ENCODE measurements at places on chromosomes 2 and 18.

DNA sequence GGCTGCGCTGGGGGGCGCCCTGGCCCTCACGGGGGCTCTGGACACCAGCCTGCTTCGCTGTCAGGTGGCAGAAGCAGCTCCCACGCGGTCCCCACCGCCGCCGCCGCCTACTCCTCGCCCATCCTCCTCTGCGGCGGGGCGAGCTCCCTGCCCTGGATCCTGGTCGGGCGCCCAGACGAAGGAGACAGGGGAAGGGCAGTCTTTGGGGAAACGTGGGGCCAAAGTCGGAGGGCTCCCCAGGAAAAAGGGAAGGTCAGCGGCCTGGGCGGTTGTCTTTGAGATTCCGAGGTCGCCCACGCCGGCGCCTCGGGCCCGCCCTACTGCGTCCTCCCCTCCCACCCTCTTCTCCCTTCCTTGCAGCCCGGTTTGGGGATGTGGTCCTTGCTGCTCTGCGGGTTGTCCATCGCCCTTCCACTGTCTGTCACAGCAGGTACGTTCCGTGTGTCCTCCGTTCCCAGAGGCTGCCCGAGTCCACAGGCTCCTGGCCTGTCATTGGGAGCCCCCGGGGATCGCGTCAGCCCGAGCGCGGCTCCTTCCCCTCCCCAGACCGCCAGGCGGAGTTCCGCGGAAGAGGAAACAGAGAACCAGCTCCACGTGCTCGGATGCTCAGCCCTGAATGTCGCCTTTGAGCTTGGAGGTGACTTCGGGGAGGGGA, 800 bp downstream of the IL1RL2 start:
- DNase-seq: peak; percentile 19

GRCh38 chr2:112630268-112630667, 15.5 kb upstream of the SLC20A1 start:
- no peak for DNase-seq

- DNase-seq: no peak
Measured at GRCh38 chr18:73235491-73235890, 367.7 kb upstream of the NETO1 start.

- no peak for DNase-seq
Measured at GRCh38 chr2:85800586-85800985, 46.8 kb downstream of the ATOH8 start.

DNA sequence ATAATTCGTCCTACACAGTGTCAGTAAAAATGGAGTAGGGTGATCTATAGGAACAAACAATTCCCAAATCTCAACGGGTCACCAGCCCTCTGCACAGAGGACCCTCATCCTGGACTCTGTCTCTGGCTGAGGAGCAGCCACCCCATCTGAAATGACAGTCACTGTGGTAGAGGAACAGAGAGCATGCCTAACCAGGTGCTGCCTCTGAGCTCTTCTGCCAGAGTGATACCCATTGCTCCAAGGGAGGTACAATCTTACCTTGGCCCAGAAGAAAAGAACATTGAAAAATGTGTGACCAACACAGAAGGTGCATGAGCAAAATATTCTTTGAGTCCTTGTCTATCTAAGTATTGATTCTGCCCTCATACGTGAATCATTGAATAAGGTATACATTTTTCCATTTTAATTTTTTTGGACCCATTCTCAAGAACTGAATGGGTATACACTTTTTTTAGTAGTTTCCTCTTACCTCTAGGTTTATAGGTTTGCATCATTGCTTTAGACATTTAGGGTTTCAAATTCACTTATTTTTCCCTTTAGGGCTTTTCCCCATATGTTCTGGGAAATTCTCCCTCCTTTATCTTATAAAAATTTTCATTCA, 8.7 kb downstream of the SP140 start:
- no peak for DNase-seq

DNA sequence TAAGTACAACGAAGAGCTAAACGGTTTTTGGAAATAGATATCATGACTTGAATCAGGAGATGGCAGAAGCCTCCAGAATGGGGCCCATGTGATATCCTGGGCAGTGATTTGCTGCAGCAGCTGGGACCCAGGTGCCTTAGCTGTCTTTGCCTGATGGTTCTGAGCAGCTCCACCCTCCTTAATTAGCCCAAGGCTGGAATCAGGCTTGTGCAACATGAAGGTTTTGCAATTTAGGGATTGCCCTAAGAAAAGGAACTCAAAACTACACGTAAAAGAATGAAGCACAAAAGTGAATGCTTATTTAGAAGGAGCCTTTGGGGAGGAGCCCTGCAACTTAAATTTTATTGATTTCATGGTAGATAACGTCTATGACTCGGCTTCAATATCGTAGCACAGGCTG, 17.3 kb upstream of the CNDP2 start:
- DNase-seq: no peak

- DNase-seq: no peak
Measured at GRCh38 chr2:224151161-224151560, 112.1 kb upstream of the SERPINE2 start.

DNA sequence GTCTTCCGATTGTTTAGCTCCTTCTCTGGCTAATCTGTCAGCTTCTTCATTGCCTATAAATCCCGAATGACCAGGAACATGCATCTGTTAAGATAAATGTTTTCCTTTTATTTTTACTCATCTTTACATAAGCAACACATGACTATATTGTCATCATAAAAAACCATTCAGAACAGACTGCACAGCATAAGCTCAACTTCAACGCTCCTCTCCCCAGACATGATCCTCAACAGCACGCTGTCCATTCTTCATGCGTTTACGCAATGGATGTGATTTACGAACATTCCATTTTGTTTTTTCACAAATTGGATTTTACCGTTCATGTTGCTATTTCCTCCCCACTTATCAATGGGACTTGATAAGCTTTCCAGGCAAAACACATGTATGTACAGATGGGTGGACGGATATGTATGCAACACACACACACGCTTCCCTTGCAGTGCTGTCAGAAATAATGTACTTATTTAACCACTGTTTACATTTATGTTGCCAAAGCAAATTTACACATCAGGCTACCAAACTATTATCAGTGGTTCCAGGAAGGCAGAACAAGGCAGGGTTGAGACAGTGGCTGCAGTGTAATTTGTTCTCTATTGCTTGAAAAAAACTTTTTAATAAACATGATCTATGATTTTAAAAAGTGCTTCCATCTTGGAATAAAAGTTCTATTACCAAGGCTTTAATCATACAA, 12.2 kb downstream of the RNASEH1 start:
- no peak for DNase-seq

GRCh38 chr2:124563426-124563825, 538.3 kb downstream of the CNTNAP5 start:
- no peak for DNase-seq

- no peak for DNase-seq
Measured at GRCh38 chr2:66362701-66363100, 72.2 kb upstream of the MEIS1 start.

DNA sequence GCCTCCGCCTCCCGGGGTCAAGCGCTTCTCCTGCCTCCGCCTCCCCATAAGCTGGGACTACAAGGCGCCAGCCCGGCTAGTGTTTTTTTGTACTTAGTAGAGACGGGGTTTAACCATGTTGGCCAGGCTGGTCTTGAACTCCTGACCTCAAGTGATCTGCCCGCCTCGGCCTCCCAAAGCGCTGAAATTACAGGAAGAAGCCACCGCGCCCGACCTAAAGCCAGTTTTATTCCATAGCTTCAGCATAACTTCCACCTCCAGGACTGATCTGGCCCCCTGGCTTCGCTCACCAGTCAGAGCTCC, 783 bp upstream of the TXNL4A start:
- no peak for DNase-seq

DNA sequence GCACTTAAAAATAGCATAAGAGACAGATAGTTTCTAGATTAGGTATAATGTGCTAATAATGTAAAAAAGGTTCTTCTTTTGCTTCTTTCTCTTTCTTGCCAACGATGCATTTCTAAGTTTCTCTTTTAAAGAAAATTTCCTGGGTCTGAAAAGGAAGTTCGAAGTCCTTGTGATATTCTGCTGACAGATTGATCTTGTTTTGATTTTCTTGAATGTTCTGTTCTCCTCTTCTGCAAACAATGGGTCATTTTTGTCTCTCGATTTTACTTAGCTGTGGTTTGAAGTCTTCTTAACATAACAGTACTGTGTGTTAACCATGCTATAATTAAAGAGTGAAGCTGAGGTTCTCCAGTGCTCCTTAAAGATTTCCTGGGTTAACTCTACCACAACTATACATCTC, 61.1 kb upstream of the ACYP2 start:
- no peak for DNase-seq

DNA sequence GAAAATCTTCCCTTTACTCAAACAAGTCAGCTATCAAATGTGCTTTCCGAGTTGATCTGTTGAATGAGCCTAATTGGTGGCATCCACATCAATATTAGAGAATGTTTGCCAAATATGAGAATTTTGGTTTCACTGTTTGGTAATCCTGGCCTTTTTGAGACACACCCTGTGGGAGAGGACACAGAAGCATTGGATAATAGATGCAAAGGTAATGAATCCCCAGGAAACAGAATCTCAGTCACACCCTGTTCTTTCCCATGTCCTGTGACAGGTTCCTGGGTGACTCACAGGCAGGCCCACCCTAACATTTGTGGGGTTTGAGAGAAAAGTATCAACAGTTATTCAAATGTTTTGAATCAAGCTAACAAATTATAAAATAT, 99.8 kb upstream of the PELI1 start:
- DNase-seq: no peak

DNA sequence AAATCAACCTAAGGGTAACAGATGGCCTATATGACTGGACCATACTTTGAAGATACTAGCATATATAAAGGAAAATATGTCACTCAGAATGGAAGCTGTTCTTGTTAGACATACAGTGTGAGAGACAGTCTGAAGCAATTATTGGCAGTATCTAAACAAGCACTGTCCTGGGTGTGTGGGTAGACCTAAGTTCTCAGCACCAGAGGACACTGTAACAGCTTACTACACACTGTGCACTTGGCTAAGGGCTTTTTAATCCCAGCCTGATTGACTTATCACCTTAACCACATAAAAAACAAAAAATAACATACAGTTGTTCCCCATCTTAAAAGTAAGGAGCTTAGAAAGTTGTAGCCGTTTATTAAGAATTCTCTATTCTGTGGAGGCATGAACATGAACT, 1066.1 kb upstream of the FANCL start:
- DNase-seq: no peak

GRCh38 chr2:188600536-188601210, 309.0 kb downstream of the GULP1 start:
- no peak for DNase-seq

- DNase-seq: no peak
Measured at GRCh38 chr2:103451283-103451682, 689.5 kb downstream of the TMEM182 start.

DNA sequence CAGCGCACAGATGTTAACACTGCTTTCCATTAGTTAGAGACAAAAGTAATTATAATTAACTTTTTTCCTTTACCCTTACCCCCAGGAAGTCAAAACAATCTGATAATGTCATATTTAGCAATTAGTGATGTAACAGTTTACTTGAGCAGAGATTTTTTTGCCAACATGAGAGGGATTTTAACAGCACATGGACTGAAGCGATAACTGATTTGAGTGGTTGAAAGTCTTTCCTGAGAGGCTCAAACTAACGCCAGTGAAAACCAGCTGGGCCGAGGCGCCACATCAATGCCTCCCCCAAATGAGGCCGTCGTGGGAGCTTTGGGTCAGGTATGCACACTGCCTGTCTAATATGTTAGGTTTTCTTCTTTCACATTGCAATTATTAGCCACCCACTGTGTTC, 469.9 kb upstream of the SMIM21 start:
- no peak for DNase-seq

- no peak for DNase-seq
Measured at GRCh38 chr2:2837746-2838547, 506.9 kb upstream of the MYT1L start.

DNA sequence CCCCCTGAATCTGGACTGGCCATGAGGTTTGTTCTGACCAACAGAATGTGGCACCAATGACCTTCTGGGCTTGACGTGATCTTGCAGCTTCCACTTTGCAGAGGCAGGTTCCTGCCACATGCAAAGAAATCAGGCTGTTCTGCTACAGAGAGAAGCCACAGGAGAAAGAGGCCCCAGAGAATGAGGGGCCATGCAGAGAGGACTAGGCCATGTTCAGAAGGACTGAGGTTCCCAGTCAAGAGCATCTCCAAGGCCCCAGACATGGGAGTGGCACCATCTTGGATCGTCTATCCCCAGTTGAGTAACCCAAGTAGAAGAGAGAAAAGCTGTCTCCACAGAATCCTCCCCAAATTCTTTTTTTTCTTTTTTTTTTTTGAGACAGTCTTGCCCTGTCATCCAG, 131.1 kb downstream of the ZBTB7C start:
- no peak for DNase-seq

- DNase-seq: no peak
Measured at GRCh38 chr2:73896362-73897239, 3.8 kb downstream of the ACTG2 start.

DNA sequence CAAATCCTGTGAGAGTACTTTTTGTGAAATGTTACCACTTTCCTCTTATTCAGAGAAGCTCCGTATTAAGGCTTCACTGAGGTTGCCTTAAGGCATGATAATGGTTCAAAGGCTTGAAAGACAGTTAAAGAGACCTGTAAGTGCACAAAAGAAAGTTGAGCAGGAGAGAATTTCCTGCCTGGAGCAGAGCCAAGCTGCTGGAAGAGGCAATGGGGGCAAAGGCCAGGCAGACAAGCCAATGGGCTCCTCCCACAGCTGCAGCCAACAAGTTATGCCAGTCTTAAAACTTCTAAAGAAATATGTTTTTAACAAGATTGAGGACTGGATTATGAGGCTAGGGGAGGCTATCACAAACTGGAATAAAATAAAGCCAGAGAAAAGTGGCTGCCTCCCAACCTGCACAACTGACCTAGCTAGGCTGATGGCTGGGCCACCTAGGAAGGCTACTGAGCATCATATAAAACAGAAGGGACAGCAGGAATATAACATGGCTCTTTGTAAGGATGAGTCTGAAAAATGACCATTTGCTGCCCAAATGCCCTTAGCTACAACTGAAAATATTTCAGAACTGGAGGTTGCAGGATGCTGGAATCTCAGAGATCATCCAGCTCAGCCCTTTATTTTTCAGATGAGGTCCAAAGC, 2.1 kb downstream of the IL1B start:
- DNase-seq: no peak

DNA sequence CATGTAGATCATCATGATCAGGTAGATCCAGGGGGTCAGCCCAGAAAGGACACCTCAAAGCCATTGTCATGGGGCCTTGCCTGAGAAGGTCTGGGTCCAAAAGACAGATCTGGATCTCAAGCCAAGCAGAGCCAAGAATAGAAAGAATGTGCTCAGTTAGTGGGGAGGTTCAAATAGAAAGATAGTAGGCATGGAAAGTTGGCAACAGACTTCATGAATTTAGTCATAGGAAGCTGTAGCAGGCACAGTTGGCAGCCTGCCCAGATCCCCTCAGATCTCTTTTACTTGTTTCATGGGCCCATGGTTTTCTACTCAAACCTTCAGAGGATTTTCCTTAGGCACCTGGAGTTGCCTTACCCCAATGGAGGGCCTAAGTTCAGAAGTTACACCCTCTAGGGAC, 767.0 kb downstream of the SLC4A3 start:
- DNase-seq: no peak

- DNase-seq: no peak
Measured at GRCh38 chr2:239693761-239694415, 293.1 kb upstream of the HDAC4 start.
